ENCODE measurements at places on chromosomes 6 and 20.

DNA sequence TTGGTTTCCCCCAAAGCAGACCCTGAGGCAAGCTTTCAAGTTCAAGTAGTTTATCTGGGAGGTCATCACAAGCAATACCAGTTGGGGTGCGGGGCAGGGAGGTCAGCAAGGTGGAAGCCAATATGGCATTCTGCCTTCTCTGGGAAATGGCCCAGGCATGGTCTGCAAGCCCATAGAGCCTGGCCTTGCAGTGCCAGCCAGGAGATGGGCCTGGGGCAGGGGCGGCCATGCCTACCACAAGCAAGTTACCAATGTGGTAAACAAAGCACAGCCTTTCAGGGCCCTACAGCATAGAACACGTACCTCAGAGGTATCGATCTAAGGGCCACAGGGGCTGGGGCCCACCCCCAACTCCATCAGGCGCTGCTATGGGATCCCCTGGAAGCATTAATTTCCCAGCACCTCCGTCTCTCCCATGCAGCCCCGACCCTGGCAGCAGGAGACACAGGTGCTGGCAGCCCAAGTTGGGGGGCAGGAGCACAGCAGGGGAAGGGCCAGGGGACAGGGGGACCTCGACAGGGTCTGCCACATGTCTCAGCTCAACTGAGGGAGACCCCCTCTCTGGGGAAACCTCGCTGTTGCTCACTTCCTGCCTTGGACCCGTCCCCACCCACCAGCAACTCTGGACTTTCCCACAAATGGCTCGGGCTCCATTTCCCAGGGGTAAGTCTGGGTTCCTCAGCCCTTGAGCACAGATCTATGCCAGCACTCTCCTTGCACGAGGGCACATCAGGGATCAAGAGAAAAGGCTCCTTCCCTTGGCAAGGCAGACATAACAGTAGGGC is 369.0 kb downstream of the PREX1 start:
- no peak for DNase-seq

GRCh38 chr6:166257911-166258318 is 50.3 kb downstream of the PRR18 start:
- peak; percentile 56 for DNase-seq

DNA sequence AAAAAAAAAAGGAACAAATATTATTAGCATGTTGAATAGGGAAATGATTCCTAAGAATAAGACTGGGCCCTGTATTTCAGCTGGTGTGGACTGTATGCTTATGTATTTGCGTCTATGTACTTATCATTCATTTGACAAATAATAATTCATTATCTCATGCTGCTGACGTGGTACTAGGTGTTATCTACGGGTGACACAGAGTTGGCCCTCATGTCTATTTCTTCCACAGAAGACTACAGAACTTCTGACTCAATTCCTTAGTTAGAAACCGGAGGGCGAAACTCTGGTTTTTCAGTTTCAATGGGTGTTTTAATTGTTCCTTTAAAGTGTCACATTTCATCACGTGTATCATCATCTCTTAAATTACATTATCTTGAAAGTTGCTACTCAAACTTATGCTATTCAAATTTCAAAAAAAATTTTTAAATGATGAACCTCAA is 305.9 kb downstream of the CLIC5 start:
- DNase-seq: peak; percentile 67

DNA sequence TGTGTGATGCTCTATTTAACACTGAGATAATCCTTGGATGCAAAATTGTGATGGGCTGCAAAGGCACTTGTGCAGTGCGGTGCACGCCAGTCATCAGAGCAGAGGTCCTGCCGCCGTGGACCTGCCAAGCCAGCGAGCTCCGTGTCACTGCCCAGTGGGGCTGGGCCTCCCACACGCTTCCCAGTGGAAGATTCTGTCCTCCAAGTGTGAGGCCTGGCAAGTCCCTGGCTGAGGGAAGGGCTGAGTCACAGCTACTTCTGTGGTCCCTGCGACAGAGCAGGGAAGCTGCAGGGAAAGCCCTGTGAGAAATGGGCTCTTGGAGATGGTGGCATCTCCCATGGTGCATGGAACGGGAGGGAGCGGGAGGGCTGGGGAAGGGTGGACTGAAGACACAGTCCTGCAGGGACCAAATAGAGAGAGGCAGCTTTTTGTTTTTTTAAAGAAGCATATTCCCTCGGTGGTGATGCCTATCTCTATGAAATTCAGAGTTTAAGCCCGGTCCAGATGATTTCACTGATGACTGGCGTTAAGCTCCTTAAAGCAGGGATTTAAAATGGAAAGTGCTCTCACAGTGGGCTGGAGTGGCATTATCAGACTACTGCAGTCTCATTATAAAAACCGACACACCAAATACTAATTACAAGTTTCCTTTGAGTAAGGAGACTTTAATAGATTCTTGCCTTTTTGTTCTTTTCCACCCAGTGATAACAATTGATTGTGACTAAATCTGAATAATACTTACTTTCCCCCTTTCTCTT is 413.7 kb downstream of the QKI start:
- no peak for DNase-seq

GRCh38 chr20:10928841-10929421 is 255.1 kb upstream of the JAG1 start:
- no peak for DNase-seq

GRCh38 chr20:62406635-62407176 is 379 bp downstream of the CABLES2 start:
- DNase-seq: no peak

- no peak for DNase-seq
Measured at GRCh38 chr6:42724825-42725224, 2.4 kb upstream of the PRPH2 start.

GRCh38 chr6:13915561-13916229 is 9.1 kb upstream of the RNF182 start:
- DNase-seq: no peak

- no peak for DNase-seq
Measured at GRCh38 chr6:100464903-100465700, at the start of gene SIM1. SIM1 (minus strand) TSS chr6:100464921; CDS start chr6:100463468, 1,453 bp downstream.
